ENCODE measurements at places on chromosomes 6 and 20. TPM values are rescaled to one million over a fixed set of nuclear protein-coding genes. Genes with fewer than 3 reads are reported as not detected.
A peak's percentile ranks its signal among the peaks of the same experiment; 100 is the strongest.

DNA sequence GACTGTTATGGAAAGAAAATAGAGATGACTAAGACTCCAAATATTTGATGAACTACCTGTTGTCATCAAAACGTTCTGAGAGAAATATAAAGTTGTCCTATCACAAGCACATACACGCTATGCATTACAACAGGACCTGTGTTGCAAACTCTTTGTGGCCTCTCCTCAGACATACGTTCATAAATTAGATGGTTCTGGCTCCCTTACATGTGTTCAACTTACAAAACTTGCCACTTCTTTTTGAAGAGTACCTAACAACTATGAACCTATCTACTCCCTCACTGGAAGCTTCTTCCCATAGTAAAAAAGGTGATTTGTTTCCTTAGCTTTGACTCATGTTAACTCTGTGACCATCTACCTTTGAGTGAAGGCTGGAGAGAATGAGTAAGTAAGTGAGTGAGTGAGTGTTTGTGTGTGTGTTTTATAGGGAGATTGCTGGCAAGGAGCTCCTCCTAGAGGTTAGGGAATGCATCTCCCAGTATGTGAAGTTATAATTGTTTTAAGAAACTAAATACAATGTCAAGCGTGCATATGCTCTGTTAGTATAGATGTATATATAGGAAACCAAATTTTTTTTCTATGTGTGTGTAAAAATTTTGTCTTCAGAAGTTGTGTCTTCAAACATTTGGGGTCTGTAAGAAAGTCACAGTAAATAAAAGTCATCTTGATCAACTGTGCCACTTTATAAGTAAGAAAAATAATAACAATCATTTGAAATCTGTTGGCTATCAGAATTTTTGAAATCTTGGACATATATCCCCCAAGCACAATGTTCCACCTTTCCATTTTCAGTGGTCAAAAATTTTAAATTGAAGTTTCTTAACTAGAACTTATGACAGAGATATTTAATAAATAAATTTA lies 1211.1 kb upstream of the GJE1 start:
- no peak for DNase-seq

DNA sequence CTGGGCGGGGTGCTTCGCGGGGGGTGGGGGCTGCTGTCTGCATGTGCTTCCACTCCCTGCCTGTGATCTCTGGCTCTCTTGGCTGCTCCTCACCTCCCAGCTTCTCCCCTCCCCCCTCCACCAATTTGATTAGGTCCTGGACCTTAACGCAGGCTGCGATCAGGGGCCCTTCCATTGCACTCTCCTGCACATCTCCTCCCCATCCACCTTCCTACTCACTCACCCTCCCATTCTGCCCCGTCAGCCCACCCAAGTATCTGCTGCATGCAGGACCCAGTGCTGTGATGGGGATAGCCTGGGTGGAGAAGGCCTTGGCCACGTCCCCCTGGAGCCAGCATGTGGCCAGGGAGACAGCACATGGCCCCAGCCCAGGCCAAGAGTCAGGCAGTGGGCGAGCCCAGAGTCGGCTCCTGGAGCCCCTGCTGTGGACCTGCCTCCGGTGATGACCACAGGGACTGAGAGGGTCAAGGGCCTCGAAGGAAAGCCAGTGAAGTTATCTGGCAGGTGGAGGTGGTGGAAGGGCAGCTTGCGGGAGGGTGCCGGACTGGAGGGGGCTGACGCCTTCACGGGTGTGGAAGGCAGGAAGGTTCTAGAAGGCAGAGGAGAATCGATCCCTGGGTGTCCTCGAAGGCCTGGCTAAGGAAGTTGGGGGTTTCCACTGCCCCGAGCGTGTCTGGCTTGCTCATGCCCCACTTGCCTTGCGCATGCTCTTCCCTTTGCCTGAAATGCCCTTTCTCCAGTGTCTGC lies 40.7 kb downstream of the SRC start:
- no peak for DNase-seq

The CFAP206 gene
- 0.31 TPM for total RNA-seq

The PRDM13 gene
- total RNA-seq, result not detected

- DNase-seq, result no peak
These were observed 260.6 kb upstream of the TAB2 start for GRCh38 chr6:149056777-149057463.

The ZC2HC1B gene
- not detected for total RNA-seq

The TRIM15 gene
- not detected for total RNA-seq

The SAMD3 gene
- total RNA-seq, result 0.84 TPM

DNA sequence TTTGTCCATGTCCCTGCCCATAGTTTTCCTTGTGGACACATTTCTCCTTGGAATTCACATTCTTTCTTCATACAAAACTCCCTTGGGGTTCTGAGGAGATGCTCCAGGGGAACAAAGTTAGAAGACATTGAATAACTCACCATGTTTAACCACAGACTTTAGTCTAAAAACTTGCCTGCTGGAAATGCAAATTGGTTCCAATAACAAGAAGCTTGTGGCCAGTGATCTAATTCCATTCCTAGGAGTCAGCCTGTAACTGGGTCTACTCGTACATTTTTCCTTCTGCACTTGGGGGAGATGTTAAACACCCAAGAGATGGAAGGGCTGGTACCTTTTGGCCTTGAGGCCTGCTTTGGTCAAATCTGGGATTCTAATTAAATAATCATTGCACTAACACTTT lies 60.2 kb downstream of the SCML4 start:
- no peak for DNase-seq

DNA sequence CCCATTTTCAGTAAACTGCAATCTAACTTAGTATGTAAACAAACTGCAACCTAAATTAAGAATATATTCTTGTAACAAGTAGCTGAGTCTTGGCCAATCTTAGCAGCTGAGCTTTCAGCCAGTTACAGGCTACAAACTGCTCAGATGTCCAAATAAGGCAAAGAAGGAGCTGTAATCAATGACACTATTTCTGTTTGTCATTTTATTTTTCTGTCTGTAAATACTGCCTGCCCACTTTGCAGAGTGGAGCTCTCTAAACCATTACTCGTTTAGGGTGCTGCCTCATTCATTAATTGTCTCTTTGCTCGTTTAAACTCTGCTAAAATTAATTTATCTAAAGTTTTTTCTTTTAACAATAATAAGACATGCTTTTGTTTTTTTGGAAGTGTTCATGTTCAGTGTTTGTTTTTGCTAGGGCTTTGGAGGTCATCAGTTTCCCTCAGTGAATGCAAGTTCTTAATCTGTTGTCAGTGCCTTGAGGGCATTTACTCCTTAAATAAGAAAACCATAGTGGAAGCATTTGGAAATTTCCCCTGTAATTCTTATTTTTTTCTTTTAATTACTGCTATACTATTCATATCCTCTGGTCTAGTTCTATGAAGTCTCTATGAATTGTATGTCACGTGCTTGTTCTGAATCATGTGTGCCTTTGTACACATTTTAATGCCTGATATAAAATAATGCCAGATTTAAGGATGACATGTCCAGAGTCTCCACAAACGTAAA lies 3.6 kb upstream of the PRL start:
- no peak for DNase-seq

- DNase-seq, result peak; percentile 36
These were observed 78.5 kb upstream of the BHLHE23 start for GRCh38 chr20:63085151-63085861.

GRCh38 chr6:158642097-158642601 lies 2.4 kb downstream of the DYNLT1 start:
- no peak for DNase-seq

- DNase-seq, result no peak
These were observed 34.4 kb upstream of the KIF16B start for GRCh38 chr20:16607364-16608276.

DNA sequence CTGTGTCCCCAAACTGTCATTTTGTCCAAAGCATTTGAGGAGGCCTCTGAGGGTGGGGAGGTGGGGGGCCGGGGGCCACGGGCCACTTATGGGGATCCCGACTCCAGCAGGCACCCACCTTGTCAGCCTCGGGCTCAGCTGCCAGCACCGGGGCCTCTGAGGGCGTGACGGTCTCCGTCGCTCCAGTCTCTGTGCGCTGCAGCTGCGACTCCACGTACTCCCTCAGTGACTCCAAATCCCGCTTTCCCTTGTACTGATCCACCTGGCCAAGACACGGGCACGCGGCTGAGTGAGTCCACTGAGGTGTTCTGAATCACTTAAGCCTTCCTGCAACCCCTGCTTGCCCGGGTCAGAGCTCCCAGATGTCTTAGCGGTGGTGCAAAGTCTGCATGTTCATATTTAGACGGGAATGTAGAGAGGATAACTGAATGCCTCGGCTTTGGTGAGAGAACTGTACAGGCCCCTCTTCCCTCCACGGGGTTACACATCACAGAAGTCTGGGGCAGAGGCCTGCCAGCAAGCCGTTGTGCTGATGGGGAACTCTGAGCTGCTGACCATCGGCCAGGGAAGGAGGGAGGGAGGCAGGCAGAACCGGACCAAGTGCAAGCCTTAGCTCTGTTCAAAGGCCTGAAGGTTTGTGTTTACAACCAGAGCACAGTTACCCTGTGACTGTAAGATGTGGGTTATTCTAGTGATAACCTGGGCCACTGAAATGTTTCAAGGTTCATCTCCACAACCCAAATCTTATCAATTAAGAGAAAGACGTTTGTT lies 21.8 kb downstream of the TXNDC5 start:
- no peak for DNase-seq

- no peak for DNase-seq
These were observed 15.1 kb downstream of the PTPRA start for GRCh38 chr20:2888224-2888955.

- DNase-seq, result no peak
These were observed 33.8 kb downstream of the FRMD1 start for GRCh38 chr6:168045141-168045691.

GRCh38 chr20:20472684-20473274 lies 104.9 kb downstream of the INSM1 start:
- no peak for DNase-seq

- no peak for DNase-seq
These were observed 28.5 kb upstream of the TMEM14A start for GRCh38 chr6:52642368-52642767.

DNA sequence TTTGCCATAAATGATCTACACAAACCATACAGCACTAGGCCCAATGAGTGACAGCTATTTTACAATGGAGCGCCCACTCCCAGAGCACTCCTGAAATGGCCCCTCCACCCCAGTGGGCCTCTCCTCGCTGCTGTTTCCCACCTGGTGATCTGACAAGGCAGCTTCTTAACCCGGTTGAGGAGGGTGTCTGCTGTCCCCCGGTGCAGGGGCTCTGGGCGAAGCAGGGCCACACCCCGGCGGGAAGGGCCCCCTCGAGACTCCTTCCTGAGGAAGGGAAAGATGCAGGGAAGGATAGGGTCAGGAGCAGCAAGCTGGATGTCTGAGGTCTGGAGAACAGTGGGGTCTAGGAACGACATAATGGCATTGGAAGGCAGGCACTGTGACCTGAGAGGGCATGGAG lies 10.2 kb downstream of the ABHD16A start:
- no peak for DNase-seq

- DNase-seq, result no peak
These were observed 23.8 kb upstream of the SAMHD1 start for GRCh38 chr20:36975099-36975818.

The SMIM29 gene
- total RNA-seq, result 20.9 TPM

- DNase-seq, result no peak
These were observed 46.8 kb downstream of the EIF2S2 start for GRCh38 chr20:34065260-34065659.

The NFATC2 gene
- 8.2 TPM for total RNA-seq

- no peak for DNase-seq
These were observed 4.1 kb downstream of the CNBD2 start for GRCh38 chr20:35972462-35972861.
